ENCODE measurements at places on chromosomes 2 and 18.

DNA sequence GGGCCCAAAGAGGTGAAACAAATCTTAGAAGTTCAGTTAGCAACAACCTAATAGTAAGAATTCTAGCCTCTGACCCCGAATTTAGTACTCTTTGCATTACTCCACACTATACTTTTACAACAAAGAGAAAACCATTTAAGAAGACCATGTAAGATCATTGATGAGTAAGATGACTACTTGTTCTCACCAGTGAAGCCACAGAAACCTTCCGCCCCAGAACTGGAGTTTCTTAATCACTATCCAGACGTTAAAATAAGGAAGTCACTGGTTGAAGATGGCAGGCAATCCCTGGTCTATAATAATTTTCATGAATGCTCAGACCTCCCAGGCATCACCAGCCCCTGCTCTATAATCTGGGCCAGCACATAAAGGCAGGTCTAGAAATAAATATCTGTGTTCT is 95.0 kb downstream of the TMEM163 start:
- peak; percentile 11 for DNase-seq

DNA sequence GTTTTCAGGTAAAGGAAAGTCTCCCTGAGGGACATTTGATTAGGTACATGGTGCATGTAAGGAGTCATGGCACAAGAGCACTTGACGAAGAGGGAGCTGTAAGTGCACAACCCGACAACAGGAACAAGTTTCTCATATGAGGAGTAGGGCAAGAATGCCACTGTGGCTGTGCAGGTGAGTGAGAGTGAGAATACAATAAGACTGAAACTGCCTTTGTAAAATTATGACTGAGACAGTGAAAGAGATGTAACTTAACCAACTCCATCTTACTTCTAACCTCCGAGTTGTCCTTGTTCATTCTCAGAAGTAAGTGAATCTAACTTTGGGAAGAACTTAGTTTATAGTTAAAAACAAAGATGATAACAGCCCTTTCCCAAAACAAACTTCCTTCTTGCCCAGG is 1025.8 kb upstream of the CNTNAP5 start:
- no peak for DNase-seq

GRCh38 chr2:101770726-101771125 is 73.2 kb downstream of the MAP4K4 start:
- DNase-seq = no peak

DNA sequence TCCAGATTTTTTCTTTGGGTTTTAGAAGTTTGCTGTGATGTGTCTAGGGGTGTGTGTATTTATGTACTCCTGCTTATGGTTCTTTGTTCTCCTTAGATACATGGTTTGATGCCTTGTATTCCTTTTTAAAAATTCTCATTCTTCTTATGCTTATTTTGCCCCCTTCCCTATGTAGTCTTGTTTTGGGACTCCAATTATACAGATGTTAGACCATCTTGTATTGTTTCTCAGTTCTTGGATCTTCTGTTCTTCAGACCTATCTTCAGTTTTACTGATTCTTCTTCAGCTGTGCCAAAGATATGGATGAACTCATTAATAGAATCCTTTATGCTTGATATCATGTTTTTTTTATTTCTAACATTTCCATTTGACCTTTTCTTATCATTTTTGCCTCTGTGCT is 14.2 kb upstream of the MSL3B start:
- no peak for DNase-seq

- DNase-seq = no peak
These were observed 31.0 kb upstream of the GREB1 start for GRCh38 chr2:11502740-11503292.

GRCh38 chr2:230840301-230840700 is 24.4 kb upstream of the ITM2C start:
- no peak for DNase-seq

GRCh38 chr2:30990671-30991070 is 147.6 kb downstream of the GALNT14 start:
- DNase-seq = no peak

- DNase-seq = no peak
These were observed 156.1 kb upstream of the SLC39A10 start for GRCh38 chr2:195500879-195501278.

DNA sequence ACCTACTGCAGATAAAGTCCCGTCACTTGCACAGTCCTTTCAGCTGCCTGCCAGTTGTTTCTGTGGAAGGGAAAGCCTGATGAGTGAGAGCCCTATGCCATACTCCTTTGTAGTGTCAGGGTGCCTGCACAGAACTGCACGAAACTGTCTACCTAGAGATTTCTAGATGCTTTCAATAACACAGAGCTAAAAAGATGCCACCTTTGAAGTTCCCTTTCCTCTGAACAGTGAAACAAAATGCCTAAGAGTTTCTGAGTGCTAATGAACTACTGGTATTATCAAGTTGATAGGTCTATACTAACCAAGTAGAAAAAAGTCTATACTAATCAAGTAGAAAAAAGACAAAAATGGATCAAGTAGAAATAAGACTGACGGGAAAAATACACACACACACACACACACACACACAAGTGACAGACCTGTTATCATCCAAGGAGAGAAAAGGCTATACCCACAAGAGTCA is 79.0 kb downstream of the TLK1 start:
- DNase-seq = no peak

DNA sequence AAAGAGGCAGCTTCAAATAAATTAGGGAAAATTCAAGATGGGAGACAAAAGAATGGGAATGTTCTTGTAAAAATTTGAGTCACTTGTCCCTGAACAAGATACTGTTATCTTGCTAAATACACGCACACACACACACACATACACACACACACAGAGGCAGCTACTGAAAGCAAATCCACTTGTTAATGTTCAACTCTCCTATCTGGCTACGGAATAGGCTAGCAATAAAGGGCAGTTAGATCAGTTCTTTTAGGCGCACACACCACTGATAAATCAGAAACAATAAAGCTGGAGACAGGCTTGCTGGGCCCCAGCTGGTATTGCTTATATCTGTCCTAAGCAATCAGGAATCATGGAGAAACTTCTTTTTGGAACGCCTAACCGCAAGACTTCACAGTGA is 461.6 kb downstream of the BCL11A start:
- no peak for DNase-seq

- no peak for DNase-seq
These were observed 18.1 kb downstream of the NDC80 start for GRCh38 chr18:2589345-2590068.

DNA sequence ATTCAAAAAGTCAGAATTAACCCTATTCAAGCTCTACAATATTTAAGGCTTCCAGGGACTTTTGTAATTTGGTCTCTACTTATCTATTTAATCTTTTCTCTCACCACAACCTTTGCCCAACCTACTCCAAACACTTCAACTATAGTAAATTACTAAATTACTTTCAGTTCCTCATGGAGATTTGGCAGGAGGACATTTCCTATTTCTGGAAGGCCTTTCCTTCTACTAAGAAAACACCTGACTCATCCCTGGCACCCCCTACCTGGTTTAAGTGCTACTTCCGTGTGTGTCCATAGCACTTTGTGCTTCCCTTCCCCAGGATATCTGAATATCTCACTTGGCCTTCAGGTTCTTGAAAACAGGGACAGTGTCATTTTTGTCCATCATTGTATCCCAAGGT is 96.3 kb downstream of the UPP2 start:
- DNase-seq = no peak

DNA sequence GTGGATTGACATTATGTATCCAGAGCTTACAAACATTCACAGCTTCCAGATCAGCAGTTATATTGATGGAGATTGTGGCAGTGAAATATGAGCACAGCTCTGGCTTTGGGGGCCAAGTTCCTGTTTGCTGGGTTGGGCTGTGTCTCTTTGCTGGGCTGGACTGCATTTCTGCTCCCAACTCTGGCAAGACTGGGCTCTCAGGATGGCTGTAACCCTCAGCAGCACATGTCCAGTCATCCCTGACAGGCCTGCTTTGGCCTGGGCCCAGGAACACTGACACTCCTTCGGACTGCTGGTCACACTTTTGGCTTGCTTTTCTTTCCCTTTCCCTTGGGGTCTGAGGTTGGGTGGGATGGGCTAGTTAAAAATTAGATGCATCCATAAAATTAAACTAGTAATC is 17.9 kb upstream of the VPS4B start:
- peak; percentile 13 for DNase-seq

GRCh38 chr18:6254456-6254855 is 160.3 kb downstream of the L3MBTL4 start:
- DNase-seq = no peak

DNA sequence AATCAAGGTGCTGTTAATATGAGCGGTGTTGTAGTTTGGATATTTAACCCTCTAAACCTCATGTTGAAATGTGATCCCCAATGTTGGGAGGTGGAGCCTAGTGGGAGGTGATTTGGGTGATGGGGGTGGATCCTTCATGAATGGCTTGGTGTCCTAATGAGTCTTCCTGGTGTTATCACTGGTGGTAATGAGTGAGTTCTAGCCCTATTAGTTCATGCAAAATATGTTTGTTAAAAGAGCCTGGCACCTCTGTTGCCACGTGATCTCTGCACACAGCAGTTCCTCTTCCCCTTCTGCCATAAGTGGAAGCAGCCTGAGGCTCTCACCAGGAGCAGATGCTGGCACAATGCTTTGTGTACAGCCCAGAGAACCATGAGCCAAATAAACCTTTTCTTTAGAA is 158.4 kb downstream of the FMNL2 start:
- DNase-seq = no peak

DNA sequence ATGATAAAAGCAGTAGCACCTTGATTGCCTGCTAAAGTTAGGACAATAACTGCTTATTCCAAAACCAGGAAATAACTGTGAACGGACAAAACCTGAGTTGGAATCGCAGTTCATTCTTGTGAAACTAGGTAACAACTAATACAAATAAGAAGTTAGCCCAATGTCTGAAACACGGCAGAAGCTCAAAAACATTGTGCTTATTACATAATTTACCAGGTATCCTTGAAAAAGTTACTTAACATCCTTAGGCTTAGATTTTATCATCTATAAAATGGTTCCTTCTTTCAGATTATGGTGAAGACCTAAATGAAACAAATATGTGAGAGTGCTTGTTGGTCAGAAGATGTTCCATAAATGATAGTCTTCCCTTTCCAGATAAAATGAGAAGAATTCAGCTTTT is 32.4 kb downstream of the RTN4 start:
- DNase-seq = no peak

GRCh38 chr2:133421516-133422324 is 146.5 kb downstream of the NCKAP5 start:
- DNase-seq = no peak

DNA sequence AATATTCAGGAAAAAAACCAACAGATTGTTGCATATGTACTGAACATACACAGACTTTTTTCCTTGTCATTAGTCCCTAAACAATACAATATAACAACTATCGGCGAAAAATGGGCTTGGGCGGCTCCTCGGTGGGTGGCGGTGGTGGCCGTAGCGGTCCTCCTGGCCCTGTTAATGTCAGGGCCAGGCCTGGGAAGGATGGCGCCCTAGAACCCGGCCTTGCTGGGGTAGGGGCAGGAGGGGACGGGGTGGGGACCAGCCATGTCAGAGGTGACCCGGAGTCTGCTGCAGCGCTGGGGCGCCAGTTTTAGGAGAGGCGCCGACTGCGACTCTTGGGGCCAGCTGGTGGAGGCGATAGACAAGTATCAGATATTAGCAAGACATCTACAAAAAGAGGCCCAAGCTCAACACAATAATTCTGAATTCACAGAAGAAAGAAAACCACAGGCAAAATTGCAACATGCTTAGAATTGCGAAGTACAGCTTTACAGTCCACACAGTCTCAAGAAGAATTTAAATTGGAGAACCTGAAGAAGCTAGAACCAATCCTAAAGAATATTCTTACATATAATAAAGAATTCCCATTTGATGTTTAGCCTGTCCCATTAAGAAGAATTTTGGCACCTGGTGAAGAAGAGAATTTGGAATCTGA is 36.5 kb downstream of the ROCK2 start:
- DNase-seq = no peak

DNA sequence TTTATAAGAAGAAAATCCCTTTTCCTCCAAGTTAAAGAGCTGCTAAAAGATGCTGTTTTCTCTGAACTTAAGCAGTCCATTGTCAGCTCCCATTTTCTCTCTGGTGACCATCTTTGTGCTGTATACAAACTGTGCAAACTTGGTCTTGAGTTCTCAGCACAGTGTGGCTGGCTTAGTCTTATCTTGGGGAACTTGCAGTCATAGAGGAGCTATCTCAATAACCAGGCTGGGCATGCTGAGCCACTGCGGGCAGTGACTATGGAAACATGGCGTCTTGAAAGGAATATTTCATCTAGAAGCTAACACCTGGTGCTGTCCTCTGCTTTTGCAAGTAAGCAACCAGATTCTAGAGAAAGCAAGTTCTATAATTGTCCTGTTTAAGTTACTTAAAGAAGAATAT is 1334.4 kb upstream of the CELF4 start:
- no peak for DNase-seq

DNA sequence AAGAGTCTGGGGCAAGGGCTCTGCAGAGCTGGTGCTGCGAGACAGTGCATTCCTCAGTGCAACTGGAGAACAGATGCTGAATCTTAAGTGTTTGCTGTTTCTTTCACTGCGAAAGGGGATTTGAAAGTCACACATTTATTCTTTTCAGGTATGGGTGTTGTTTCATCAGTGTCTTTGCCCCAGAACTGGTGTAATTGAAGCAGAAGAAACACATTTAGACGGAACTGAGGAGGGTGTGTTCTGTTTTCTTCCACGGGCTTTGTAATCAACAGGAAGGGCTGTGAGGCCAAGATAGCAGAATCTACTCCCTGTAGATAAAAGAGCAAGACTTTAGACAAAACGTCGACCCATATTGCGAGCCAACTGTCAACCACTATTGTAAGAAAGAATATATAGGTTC is 151.9 kb downstream of the EPHA4 start:
- DNase-seq = no peak

- no peak for DNase-seq
These were observed 1.4 kb downstream of the CCT7 start for GRCh38 chr2:73235315-73236028.

- DNase-seq = no peak
These were observed 28.8 kb upstream of the MBP start for GRCh38 chr18:77161383-77161782.

DNA sequence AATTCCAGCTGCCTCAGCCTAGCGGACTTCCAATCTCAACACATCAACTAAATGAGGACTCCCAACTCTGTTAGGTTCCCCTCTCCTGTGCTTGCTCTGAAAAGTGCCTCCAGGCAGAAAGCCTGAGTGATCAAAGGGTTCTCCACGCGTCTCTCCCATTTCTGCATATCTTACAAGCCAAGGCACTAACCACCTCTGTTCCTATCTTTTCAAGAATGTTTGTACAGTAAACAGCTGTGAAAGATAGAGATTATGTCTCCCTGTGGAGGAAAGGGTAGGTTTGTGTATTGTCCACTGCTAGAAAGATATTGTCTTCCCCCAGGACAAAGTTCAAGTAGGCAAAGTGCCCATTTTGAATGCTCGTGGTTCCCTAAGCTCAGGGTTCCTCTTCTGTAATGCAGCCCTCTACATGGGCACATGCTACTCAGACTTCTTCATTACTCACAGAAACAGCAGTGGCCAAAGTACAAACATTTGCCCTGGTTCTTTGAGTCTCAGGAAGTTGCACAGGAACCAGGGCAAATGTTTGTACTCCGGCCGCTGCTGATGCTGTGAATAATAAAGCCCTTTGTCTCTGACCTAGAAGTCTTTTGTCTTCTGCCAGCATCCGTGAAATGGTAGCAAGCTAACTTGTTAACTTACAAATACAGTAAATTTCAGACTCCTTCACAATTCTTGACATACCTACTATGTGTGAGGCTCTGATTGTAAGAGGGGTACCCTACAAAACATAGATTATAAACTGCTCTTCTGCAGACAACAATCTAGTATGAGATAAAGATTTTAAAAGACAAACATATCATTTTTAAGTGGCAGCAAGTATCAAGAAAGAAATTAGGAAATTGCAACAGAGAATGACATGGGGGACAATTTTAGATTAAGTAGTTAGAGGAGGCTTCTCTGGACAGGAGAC is 44.5 kb downstream of the PKDCC start:
- no peak for DNase-seq

- no peak for DNase-seq
These were observed 293.3 kb downstream of the MTX2 start for GRCh38 chr2:176562359-176563078.

Measured in adrenal gland (tissue), 19 donors.